Type B pancreatic cell (in vitro differentiated cells): ENCODE measurements at places on chromosomes 7 and 10. TPM values are rescaled to one million over a fixed set of nuclear protein-coding genes. Genes with fewer than 3 reads are reported as not detected.

Gene OR9A2
- not detected in 2 replicates for total RNA-seq

Gene PKD2L1
- total RNA-seq, result 0.26 TPM in 1 of 2 replicates, not detected in the other

Gene TRIL
- 3.9 and 42.9 TPM in 2 replicates for total RNA-seq

- no peak for DNase-seq
Measured at GRCh38 chr7:133830081-133830480, 297.1 kb upstream of the LRGUK start.

DNA sequence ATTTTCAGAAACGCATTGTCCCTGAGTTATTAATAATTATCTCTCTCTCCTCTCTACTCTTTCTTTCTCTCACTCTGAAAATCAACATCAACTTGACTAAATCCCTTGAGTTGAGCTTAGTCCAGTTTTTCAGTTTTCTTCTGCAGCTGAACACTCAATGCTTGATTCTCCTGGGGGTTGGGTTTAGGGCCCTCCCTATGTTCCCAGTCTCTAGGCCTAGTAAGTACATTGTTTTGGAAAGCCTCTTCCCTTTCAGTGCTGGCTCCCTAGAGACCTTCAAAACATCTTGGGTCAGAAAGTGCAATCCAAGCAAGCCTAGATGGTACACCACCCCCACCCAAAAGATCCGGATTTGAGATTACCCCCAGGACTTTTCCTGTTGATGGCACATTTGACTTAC lies 488.5 kb downstream of the LRMDA start:
- no peak for DNase-seq
